ENCODE measurements at places on chromosomes 1 and 21. TPM values are rescaled to one million over a fixed set of nuclear protein-coding genes. Genes with fewer than 3 reads are reported as not detected.

TMEM240 gene
- 1.1 TPM for total RNA-seq

C1orf185 gene
- total RNA-seq, result not detected

ILDR2 gene
- total RNA-seq, result under 0.01 TPM

SELENBP1 gene
- 21.1 TPM for total RNA-seq

TAL1 gene
- not detected for total RNA-seq

SETD4 gene
- 9.5 TPM for total RNA-seq

UMODL1 gene
- total RNA-seq, result not detected

TNFSF4 gene
- 19.7 TPM for total RNA-seq

SPRR3 gene
- total RNA-seq, result not detected

CACNA1S gene
- not detected for total RNA-seq

TTC24 gene
- not detected for total RNA-seq

MUL1 gene
- total RNA-seq, result 19.7 TPM

PPOX gene
- total RNA-seq, result 6.1 TPM

MSH4 gene
- under 0.01 TPM for total RNA-seq

SELL gene
- total RNA-seq, result not detected

MROH9 gene
- total RNA-seq, result not detected

KRTAP10-6 gene
- total RNA-seq, result not detected

CCNL2 gene
- total RNA-seq, result 61.1 TPM

BEST4 gene
- total RNA-seq, result not detected

OR2L8 gene
- not detected for total RNA-seq

CAMTA1 gene
- total RNA-seq, result 35.5 TPM

NR5A2 gene
- total RNA-seq, result under 0.01 TPM

SGIP1 gene
- total RNA-seq, result 27.1 TPM

A3GALT2 gene
- not detected for total RNA-seq

RAB25 gene
- total RNA-seq, result not detected

FAM167B gene
- 0.18 TPM for total RNA-seq

IFI44L gene
- 0.18 TPM for total RNA-seq

All from IMR-90 (cell line).